ENCODE measurements at places on chromosomes 13 and 19. TPM values are rescaled to one million over a fixed set of nuclear protein-coding genes. Genes with fewer than 3 reads are reported as not detected.

The ZNF100 gene
- polyA plus RNA-seq: 0.99 TPM

The SUCLA2 gene
- polyA plus RNA-seq: 38.1 TPM

The ZNF850 gene
- 1.1 TPM for polyA plus RNA-seq

The LRRC4B gene
- polyA plus RNA-seq: 0.04 TPM

The HPN gene
- polyA plus RNA-seq: not detected

The TNFSF9 gene
- 0.11 TPM for polyA plus RNA-seq

The OR7A5 gene
- polyA plus RNA-seq: not detected

The AKT1S1 gene
- polyA plus RNA-seq: 40.5 TPM

The TUBA3C gene
- polyA plus RNA-seq: not detected

The CCDC70 gene
- not detected for polyA plus RNA-seq

The ZNF155 gene
- 2.4 TPM for polyA plus RNA-seq

The HCST gene
- 1.2 TPM for polyA plus RNA-seq

The VSTM1 gene
- polyA plus RNA-seq: not detected

The HCN2 gene
- polyA plus RNA-seq: 0.83 TPM

All from BJ (cell line).